ENCODE measurements at places on chromosomes 13 and 19.
A peak's percentile ranks its signal among the peaks of the same experiment; 100 is the strongest.

GRCh38 chr13:46086985-46087384, 17.8 kb downstream of the CPB2 start:
- DNase-seq = no peak

GRCh38 chr19:51780270-51780669, 14.7 kb upstream of the FPR3 start:
- no peak for DNase-seq

DNA sequence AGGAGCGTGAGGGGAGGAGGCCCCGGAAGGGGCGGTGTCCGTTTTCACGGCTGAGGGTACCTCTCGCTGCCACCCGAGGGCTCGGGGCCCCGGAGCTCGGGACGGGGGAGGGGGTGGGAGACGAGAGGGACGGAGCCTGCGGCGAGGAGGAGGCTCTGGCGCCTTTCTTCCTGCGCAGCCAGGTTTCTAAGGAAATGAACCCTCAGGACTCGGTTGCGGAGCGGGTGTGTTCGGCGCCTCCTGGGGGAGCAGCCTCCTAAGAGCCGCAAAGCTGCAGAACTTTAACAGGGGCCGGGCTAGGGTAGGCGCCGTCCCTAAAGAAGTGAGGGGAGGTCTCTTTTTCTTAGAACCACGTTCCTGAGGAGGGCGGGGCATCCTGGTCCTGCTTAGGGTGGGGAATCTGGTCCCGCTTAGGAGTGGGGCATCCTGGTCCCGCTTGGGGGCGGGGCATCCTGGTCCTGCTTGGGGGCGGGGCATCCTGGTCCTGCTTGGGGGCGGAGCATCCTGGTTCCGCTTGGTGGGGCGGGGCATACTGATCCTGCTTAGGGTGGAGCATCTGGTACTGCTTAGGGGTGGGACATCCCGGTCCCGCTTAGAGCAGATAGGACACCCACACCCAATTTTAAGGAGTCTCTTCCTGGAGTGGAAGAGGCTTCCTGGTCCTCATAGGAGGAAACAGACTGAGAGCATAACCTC, 6.2 kb downstream of the SYT5 start:
- no peak for DNase-seq

GRCh38 chr19:1725100-1726064, 27.9 kb upstream of the ONECUT3 start:
- peak; percentile 55 for DNase-seq

DNA sequence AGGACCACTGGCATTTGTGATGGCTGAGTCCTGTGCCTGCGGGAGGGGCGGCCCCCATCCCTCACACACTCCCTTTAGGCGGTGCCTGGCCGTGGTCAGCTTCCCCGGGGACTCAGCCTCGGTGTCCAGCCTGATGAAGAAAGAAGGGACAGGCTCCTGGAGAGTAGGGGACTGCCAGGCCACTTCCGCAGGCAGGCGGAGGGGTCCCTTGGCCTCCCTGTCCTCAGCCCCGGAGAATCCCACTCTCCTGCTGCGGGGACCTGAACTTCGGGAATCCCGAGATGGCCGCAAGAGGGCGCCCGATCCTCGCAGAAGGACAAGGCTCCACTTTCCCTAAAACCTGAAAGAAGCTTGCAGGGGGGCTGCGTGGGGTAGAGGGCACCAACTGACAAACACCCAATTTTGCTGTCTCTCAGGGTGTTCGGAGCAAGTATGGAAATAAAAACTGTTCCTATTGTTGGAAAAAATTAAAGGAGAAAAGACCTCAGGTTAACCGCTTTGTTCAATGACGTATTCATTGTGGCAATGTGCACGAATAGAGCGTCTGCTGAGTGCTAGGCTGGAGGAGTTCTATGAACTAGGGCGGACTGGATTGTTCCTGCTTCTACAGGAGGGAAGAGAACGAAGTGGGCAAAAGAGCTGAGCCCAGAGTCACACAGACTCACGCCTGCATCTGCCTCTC, 297.3 kb downstream of the ZNF536 start:
- DNase-seq = peak; percentile 63

DNA sequence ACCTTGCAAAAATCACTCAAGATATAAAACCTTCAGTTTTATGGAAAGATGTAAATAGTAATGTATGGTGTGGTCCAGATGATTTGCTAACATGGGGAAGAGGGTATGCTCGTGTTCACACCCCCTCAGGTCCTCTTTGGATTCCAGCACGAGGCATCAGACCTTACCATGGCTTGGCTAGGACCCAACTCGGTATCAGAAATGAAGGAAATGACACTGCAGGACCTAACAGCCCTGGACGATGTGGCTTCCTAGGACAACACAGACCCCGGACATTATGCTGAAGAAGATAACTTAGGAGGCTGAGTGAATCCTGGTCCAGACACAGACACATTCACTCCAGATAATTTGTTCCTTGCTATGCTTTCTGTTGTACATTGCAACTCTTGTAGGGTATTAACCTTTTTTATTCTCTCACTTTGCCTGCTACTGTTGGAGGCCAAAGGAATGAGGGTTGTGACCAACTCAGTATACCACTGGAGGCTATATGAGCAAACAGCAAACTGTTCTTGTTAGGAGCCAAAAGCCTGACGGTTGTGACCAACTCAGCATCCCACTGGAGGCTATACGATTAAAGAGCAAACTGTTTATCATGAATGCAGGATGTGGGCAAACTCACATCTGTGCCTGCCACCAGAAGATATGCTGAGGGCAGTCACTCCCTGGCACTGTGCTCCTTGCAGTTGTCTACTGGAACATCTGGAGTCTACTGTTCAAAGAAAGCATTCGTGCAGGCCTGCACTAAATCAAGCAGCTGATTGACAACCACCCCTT, 121.7 kb downstream of the ZNF429 start:
- DNase-seq = no peak

GRCh38 chr19:6577476-6578125, 13.3 kb downstream of the CD70 start:
- DNase-seq = no peak

GRCh38 chr13:76036176-76036575, 400.0 kb downstream of the LMO7 start:
- DNase-seq = no peak

- DNase-seq = peak; percentile 65
Measured at GRCh38 chr19:18646535-18647370, 9.9 kb downstream of the KLHL26 start.

DNA sequence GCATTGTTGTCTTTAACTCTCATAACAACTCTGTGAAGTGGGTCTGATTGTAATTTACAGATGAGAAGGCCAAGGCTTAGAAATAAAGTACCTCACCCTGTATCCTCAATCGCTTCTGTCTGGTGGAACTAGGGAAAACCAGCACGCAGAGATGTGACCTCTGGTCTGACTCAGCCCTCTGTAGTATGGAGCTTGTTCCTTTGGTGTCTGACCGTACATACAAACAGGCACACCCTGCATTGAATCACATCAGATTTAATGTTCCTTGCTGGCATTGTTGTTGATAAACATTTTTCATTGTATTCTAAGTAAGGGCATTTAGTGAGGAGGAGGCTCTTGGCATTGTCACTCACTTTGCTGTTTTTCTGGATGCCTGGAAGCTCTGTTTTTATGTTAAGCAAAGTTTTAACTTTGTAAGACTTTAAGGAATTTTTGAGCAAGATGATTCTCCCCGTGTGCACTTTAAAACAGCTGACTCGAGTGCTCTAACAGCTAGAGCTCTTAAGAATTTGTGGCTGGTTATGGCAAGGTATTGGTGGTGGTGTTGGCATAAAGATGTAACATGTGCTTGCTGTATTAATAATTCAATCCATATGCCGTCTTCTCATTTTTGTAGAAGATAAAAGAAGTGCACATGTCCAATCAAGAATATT, 89.0 kb upstream of the SPATA13 start:
- DNase-seq = no peak

DNA sequence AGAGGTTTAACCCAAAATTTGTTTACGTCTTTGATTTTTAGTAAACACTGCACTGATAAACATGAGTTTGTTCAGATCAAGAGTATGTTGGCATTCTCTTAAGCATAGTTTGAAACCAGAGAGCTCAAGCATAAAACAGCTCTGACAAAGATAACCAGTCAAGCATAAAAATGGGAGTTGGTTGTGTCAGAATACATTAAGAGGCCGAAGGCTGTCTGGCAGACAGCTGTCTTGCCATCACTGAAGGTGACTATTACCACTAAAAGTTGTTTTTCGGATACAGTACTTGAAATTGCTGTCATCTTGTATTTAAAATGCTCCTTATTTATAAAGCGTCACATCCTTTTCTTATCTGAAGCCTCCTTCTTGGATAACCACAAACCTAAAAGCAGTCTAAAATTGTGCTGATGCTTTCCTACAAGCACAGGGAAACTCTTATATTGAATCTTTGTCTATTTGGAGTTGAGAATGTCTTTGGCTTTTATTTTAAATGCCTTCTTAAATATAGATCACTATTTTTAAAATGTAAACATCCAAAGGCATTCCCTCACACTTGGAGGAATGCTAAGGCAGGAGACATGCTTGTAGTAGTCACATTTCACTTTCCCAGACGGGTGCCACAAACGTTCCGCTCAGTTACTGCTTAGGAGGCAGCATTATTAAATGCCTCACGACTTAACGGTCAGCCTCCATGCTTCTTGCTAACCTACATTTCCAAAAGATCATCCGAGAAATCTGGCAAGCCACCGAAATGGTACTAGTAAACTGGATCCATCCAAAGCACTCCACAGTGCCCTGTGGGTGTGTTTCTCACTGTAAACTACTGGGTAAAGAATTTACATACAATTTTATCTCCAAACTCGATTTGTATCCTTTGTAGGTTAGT, 1.5 kb downstream of the SMAD9 start:
- peak; percentile 31 for DNase-seq

- DNase-seq = no peak
Measured at GRCh38 chr19:38655148-38655824, 7.8 kb downstream of the ACTN4 start.

- no peak for DNase-seq
Measured at GRCh38 chr13:99386495-99386894, 79.3 kb upstream of the GPR183 start.

GRCh38 chr13:99472122-99472440, 29.2 kb upstream of the TM9SF2 start:
- no peak for DNase-seq

DNA sequence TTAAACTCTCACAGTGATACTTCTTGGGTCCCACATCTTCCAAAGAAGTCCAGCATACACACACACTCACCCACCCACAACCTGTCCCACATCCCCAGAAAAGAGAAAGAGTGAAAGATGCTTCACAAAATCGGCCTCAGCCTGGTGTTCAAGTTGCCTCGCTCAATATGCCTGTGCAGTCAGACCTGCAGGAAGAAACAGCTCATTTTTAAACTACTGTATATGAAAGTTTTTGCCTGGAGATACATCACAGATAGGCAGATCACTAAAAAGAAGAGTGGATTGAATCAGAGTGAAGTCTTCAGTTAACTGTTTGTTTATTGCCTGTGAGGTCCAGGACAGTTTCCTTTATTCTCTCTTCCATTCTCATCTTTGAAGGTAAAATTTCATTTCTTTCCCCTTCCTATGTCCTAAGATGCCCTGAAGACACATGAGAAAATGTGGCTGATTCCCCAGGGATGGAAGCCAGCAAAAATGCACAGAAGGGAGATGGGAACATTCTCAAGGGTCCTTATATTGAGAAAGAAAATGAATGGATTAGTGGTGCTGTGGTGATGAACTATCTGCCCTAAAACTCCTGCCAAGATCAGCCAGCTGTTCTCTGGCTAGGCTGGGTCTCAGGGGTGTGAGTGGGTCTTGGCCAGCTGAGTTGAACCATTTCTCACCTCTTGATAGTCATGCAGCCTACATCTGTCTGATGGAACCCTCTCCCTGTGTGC, 259.0 kb downstream of the ITGBL1 start:
- DNase-seq = no peak

GRCh38 chr19:40739030-40739839, 11.0 kb downstream of the ACTMAP start:
- no peak for DNase-seq

DNA sequence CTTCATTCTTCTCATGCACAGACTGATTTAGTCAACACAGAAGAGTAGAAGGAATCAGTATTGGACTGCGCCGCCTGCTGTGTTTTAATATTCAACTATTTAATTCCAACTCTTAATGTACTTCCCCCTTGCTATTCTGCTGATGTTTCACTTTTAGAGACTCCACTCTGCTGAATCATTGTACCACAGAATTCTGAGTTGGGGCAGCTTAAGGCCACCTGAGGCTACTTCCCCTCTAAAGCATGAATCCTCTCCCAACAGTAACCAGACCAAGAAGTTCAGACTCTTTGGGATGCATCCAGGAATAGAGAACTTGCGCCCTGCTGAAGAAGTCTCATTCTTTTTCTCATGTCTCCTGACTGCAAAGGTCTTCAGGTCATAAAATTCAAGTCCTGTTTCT, 708.8 kb downstream of the UQCRFS1 start:
- DNase-seq = no peak

GRCh38 chr13:43284162-43284561, 260.8 kb downstream of the DNAJC15 start:
- DNase-seq = no peak

DNA sequence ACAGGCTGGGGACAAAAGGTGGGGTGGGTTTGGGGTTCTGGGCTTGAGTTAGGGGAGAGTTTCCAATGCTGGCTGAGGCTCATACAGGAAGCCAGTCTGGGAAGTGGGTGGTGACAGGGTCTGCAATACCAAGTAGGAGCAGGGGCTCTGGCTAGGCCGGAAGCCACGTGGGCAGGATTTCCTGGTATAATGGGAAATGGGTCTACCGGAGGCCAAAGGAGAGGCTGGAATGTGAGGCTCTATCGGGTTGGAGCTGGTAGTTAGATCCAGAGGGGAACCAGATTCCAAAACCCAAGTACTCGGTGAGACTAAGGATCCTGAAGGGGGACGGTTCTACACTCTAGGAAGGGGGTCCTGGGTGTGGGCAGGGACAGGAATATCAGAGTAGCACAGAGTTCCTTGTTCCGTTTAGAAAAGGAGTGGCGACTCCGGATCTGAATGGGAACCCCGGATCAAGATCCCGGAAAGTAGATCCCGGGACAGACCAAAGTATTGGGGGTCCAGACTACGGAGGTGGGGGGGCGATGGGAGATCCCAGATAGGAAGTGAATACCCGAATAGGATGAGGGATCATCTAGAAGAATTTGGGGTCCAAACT, 802 bp downstream of the CDC37 start:
- DNase-seq = no peak

- no peak for DNase-seq
Measured at GRCh38 chr13:78826936-78827335, 168.0 kb upstream of the OBI1 start.

DNA sequence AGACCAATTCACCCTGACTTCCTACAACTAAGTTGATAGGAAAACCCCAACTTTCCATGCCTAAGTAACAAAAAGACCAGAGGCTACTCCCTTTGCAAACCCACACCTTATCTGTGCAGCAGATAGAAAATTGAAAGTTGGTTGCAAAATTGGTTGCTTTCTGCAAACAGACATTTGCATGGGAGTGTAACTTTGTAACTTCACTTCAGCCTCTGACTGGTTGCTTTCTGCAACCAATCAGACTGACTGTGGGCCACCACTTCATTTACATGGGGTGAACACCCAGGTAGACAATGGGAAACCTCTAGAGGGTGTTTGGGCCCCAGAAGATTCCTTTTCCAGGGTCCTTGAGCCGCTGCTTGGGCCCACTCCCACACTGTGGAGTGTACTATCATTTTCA, 9.8 kb downstream of the TEX30 start:
- DNase-seq = no peak

Data from right lung (tissue), 10 donors.